Right lung (tissue), 10 donors: ENCODE measurements at places on chromosomes 2 and 18. TPM values are rescaled to one million over a fixed set of nuclear protein-coding genes. Genes with fewer than 3 reads are reported as not detected.

DNA sequence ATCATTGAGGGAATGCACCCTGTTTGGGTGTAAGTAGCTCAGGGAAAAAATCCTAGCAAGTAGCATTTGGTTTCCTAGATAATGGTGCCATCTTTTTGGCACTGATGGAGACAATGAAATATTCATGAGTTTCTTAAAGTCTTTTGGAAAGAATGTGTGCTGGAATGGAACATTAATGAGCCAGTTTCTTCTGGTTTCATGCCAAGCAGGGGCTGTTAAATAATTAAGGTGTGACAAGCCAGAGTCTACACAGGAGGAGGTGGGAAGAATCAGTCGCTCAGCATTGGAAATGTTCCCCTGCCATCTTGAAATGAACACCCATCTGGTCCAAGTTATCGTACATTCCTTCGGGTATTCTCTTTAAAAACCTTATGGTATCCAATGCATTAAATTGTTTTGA, 457.3 kb downstream of the RIT2 start:
- DNase-seq, result no peak

DNA sequence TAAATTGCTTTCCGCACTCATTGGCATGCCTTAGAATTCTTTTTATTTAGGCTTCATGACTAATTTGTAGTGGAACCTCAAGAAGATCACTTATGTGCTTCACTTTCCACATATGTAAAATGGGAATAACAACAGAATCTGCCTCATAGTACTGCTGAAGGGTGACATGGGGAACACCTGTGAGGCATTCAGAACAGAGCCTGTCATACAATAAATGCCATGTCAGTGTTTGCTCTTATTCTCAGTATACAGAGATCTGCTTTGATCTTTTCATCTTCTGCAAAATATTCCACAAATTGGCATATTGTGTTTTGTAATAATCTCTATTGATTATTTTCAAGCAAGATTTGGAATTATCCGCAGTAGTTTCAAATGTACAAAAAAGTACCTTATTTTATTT, 17.4 kb upstream of the CPS1 start:
- no peak for DNase-seq

DNA sequence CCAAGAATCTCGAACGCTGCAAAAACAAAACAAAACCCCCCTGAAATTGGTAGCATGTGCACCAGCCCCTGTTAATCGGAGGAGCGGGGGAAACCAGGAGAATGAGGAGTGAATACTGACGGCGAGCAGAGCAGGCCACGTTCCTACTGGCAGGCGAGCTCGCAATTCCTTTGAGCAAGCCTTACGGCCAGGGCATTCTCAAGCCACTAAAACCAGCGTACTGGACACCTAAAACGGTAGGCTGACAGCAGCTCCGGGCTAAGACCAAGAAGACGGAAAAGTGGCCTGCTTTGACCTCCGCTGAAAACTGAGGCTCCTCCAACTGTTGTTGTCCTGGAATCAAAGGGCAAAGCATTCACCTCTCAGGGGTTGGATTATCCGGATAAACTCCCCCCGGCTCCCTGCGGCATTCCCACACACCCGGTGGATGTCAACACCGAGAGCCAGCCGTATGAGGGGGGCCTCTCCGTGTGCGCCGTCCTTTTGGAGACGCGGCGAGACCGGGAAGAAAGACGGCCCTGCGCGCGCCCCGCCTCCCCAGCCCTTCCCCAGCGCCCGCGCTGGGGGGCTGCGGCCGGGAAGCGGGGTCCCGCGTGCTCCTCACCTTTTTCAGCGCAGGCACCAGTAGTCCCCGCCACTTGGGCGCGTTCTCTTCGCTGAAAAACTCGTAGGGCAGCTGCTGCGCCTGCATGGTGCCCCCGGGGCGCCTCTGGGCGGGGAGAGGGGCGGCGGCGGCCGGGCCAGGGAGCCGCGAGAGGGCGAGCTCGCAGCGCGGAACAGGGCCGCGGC, 925 bp downstream of the SOS1 start:
- DNase-seq, result peak; percentile 71

- no peak for DNase-seq
These were observed 19.7 kb downstream of the CCDC102B start for GRCh38 chr18:68817584-68817983.

- DNase-seq, result no peak
These were observed 838.8 kb downstream of the SLC4A3 start for GRCh38 chr2:220466251-220466691.

DNA sequence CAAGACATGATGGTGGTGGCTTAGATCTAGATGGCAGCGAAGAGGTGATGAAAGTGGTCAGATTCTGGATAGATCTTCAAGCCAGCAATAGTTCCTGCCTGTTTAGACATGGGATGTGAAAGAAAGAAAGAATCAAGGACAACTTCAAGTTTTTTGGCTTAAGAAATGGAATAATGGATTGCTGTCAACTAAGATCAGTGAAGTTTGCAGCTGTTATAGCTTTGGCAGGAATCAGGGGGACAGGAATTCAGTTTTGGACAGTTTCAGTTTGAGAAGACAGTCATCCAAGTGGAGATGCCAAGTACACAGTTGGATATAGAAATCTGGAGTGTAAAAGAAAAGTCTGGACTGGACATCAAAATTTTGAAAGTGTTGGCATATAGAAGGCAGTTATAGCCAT, 283.7 kb upstream of the PKDCC start:
- no peak for DNase-seq

- DNase-seq, result no peak
These were observed 32.8 kb downstream of the SLC66A2 start for GRCh38 chr18:79918615-79919011.

- DNase-seq, result no peak
These were observed 668.2 kb upstream of the HS6ST1 start for GRCh38 chr2:128986867-128987268.

Gene COL3A1
- polyA plus RNA-seq, result 1,297 TPM

Gene BMP10
- polyA plus RNA-seq, result not detected

Gene TEKT4
- polyA plus RNA-seq, result 0.16 TPM

Gene TNFRSF11A
- 4.0 TPM for polyA plus RNA-seq
